CD4-positive, alpha-beta T cell treated with Interferon gamma for 1 hour (primary cell): ENCODE measurements at places on chromosomes 1 and 21.
A peak's percentile ranks its signal among the peaks of the same experiment; 100 is the strongest.

DNA sequence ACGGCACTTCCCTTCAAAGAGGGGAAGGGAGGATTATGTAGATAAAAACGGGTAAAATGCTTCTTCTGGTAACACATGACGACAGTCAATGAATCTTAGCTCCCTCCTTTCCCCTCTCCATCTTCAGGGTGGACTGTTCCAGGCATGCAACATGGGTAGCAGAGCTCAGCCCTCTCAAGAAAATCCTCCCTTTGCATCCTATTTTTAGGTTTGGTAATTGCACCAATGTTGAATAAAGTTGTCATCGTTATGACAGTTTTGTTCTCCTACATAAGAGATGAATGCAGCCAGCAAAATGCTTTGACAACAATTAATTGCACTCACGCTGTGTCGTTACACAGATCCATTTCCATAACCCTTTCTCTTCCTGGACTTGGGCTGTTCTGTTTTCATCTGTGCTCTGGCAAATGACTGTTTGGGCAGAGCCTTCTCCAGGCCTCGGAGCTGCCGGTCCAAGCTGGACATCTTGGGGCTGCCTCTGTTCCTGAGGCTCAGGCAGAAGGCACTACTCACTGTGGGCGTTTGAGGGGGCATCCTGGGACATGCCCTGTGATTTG, 127.6 kb downstream of the CNIH3 start:
- no peak for DNase-seq

DNA sequence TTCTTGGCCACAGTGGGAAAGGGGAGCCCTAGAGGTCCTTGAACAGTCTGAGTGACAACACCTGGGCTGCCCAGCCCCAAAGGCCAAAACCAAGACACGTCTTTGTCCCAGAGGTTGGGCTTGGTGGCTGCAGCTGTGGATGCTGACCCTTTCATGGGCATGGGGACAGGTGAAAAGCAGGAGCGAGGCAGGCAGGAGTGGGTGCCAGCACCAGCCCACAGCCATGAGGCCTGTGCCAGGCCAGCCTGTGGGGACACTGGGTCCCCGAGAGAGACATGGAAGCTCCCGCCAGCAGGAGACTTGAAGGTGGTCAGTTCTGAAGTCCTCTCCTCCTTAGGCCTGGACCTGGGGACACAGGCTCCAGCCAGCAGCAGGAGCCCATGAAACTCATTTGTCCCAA, 98.6 kb downstream of the KCNJ15 start:
- no peak for DNase-seq

GRCh38 chr1:209057901-209058300, 525.6 kb upstream of the CAMK1G start:
- no peak for DNase-seq

DNA sequence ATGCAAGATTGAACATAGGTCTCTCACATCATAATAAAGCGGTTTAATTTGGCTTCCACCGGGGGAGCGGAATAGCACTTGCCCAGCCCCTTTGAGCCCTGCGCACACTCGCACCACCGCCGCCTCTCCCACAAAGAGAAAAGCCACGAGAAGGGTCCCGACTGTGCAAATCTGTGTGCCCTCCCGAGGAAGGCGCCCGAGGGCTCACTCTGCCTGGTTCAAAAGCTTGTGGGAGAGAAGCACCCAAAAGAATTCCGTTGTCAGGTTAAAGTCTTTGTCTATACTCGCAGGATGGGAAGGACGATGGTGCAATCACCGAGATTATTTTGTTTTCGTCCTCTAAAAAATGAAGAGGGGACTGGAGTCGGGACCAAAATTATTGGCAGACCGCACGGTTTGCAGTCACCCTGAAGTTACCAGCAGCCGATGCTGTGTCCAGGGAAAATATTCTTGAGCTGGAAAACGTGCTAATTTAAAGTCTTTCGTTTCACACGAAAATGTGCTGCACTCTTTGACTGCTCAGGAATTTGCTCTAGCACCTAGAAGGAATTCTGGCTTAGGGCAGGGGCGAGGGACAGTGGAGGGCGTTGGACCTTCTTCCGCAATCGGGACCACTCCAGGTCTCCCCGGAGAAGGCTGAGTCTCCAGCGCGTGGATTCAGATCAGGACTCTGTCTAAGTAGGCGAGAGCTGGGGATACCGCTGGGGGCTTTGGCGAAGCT, 6.6 kb upstream of the SIM2 start:
- DNase-seq = no peak

DNA sequence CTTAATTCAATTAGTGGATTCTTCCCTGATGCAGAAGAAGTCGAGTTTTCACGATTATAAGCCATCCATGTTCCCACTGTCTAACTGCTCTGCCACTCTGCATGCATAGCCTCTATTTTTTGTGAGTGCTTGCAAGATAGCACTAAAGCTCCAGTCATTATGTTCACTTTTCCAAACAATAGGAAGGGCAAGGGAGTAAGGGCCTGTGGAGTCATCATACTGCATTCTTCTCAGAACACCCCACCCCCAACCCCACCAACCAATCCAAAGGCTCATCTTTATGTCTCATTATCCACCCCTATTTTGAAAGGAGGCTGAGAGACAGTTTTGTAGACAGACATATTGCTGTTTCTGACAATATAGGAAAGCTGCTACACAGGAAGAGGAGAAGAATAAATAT, 471.7 kb upstream of the ADGRL2 start:
- no peak for DNase-seq

GRCh38 chr21:38494703-38495102, 3.6 kb downstream of the ERG start:
- peak; percentile 4 for DNase-seq

DNA sequence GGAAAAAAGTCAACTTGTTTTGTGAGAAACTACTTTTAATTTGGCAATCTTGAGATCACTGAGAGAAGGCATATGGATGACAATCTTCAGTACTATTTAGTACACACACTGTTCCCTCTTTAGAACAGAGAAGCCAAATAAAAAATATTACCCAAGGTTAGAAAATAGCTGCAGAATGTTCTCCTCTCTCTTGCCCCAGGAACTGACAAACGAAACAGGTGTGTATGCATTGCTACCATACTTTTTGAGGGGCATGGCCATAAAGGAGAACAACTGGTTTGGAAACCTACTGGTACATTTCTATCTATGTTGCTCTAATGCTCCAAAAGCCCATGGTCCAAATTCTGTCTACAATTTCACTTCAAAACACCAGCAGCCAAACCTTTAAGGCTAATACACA, 5.7 kb downstream of the TOR1AIP2 start:
- no peak for DNase-seq

GRCh38 chr1:61400997-61401396, 318.6 kb downstream of the NFIA start:
- no peak for DNase-seq

DNA sequence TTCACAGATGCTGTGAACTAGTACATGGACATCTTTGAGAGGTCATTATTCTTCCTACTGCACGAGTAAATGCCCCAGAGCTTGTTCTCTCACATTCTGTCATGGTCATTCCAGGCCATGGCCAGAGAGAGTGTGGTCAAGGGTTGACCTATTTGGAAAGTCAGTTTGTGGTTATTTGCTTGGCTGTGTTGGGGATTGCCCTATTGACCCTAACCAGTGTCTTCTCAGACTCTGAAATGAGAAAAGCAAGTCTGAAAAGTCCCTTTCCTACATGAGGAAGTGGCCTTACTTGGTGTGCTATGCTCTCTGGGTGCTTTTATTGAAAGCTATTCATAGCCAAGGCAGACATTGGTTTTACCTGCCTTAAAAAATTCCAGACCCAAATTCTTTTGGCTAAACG, 26.6 kb downstream of the CLIC6 start:
- no peak for DNase-seq

- DNase-seq = no peak
These were observed 419.9 kb upstream of the DAB1 start for GRCh38 chr1:57843760-57844159.

DNA sequence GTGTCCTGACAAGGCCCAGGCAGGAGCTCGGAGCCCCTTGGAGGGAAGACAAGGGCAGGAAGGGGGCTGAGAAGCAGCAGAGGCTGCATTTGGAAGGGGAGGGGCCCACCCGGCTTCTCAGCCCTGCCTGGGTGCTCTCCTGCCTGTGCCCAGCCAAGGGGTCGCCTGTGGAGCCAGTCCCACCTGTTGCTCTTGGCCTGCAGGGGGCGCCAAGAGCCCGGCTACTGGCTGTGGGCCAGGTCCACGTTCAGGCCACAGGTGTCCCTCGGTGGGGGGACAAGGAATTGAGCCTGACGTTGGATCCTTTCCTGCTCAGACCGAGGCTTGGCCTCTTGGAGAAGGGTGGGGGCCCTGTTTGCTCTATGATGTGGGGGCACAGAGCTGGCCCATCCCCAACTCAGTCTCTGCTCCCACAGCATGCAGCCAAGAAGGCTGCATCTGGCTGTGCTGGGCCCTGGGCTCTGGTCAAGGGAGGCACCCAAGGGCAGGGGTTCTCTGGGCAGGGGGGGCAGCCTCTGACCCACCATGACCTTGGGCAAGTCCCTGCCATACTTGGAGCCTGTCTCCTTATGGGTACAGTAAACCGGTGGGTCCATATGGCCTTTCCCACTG, 10.9 kb downstream of the WNT4 start:
- peak; percentile 22 for DNase-seq

DNA sequence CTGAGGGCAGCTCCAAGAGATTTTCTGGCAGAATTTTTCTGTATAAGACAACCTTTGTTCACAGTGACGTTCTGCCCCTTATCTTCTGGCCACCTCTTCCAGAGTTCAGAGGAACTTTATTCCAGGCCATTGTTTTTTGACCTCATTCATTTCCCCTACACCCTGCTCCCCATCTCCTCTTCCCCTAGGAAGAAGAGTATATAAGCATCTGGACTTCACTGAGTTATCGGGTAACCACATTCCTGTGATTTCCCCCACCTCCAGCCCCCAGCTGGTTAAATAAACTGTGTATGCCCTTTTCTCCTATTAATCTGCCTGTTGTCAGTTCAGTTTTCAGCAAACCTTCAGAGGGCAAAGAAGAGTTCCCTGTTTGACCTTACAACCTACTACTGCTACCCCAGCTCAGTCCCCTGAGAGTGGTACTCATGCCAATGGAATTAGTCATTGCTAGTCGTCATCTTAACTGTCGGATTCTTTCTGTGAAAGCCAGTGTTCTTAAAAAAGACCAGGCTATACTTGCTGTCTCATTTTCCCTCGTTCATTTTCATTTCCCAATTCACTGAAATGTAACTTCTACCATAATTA, 14.3 kb upstream of the ALG14 start:
- DNase-seq = no peak

DNA sequence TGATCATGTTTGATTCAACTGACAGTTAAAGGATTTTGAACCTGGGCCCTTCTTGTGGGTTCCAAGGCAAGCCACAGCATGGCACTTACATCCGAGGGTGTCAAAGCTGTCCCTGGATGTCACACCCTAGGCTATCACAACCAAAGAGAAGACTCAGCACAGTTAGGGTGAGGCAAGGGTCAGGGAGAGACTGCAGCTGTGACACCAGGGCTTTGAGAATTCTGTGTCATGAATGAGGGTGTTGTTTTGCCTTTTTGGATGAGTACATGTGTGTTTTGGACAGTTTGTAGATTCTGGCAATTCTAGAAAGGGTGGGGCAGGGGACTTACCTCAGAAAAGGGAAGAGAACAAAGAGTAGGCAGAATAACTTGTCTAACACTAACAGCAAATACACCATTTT, 37.8 kb upstream of the ZNF326 start:
- DNase-seq = no peak

DNA sequence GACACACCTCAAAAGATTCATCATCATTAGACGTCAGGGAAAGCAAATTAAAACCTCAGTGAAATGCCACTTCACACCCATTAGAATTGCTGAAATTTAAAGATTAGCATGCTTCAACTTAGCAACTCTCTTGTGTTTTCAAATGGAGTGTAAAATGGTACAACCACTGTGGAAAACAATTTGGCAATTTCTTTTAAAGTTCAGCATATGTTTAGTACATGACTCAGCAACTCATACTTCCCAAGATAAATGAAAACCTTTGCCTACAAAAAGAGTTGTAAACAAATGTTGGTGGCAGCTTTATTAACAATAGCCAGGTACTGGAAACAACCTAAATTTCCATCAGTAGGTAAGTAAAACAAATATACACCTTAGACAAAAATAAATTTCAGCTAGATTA, 42.7 kb downstream of the ST3GAL3 start:
- no peak for DNase-seq

DNA sequence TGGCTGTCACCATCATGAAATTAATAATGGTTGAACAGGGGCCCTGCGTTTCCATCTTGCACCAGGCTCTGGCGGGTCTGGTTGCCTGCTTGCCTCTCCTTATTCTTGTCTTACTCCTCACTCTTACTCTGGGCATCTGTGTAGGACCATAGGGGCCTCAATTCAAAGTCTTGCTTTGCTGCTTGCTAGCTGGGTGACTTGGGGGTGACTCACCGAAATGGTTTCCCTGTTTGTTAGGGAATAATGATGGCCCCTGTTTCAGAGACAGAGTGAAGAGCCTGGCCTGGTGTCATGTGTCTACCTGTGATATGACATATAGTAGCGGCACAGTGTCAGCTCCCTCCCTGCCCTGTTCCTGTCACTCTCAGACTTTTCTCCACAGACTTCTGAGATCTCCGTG, 24.6 kb downstream of the KCNC4 start:
- DNase-seq = no peak

DNA sequence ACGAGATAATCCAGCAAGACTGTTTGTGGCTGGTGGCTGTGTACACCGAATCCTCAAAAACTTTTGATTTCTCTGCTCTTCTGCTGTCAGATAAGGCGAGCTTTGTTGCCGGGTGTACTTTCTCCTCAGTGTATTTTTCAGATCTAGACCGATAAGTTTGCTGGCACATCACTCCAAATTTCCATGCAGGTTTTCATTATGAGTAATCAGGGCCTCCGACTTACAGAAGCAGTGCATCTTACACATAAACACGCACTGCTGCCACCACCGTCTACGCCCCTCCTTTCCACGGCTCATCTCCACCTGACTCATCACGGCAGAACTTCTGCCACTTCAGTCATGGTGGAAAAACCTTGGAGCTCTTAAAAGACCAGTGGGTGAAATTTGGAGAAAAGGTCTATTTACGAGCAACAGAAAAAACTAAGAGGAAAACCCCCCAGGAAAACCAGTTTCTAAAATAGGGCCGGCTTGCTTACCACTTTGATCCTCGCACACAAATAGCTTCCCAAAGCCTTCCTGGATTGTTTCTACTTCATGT, 7.7 kb downstream of the ZBTB21 start:
- DNase-seq = peak; percentile 8

DNA sequence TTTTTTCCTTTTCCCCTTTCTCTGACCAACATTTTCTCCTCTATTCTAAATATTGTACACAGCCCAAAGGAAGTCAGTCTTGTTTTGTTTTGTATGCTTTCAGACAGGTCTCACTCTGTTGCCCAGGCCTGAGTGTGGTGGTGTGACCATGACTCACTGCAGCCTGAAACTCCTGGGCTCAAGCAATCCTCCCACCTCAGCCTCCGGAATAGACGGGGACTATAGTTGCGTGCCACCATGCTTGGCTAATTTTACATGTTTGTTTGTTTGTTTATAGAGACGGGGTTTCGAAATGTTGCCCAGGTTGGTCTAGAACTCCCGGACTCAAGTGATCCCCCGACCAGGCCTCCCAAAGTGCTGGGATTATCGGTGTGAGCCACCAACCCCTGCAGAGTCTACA, 72.8 kb downstream of the NRIP1 start:
- DNase-seq = no peak
